Activated CD8-positive, alpha-beta T cell treated with anti-CD3 and anti-CD28 coated beads for 36 hours (primary cell): ENCODE measurements at places on chromosomes 7 and 10.

GRCh38 chr7:101542527-101543241 is 86.4 kb downstream of the MYL10 start:
- peak; percentile 86 for DNase-seq

- no peak for DNase-seq
Observed at GRCh38 chr7:104296900-104297299, 31.5 kb upstream of the LHFPL3 start.

DNA sequence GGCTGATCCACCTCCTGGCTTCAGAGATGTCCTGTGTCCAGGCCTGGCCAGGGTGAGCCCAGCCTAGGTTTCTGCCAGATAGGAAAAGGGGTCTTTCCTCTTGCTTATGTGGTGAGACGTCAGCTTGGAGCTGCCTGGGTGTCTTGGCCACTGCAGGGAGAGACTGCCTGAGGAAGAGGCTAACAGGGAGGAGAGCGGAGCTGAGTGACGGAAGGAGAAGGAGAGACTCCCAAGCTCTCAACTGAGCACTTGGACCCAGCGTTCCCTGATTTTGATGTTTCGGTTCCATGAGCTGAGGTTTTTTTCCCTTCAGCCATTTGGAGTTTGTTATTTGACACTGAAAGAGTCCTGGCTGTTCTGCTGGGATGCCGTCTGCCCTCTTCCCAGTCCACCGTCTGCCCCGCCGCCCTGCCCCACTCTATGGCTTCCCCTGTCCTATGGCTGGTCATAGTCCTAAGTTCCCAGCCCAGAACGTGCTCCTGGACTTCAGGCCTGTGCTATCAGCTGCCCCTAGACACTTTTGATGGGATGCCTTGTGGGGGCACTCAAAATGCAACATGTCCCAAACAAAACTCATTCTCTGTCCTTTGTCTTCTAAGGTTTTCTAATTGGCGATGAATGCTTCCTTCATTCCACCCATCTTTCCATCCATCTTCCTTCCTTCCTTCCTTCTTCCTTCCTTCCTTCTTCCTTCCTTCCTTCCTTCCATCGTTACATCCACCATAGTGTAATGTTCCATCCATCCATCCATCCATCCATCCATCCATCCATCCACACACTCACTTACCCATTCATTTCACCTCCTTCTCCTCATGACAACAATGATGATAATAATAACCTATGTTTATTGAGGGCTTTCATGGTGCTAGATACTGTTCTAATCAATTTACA is 20.3 kb upstream of the PCBD1 start:
- no peak for DNase-seq

DNA sequence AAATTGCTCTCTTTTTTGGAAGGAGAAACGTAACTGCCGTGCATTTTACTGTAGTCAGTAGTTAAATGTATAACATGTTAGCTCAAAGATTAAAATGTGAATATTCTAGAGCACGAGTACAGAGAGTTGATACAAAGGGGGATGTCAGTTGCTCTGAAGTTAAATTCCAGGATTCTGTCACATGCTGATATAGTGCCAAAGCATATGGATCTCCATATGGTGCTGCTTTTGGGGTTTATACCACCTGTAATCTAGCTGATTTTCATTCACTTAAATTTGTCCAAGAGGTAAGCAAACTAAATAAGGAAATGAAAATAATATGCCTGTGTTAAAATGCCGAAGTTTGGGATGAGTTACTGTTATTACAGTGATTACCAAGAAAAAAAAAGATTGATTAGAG is 298.6 kb downstream of the EXOC4 start:
- DNase-seq: no peak

DNA sequence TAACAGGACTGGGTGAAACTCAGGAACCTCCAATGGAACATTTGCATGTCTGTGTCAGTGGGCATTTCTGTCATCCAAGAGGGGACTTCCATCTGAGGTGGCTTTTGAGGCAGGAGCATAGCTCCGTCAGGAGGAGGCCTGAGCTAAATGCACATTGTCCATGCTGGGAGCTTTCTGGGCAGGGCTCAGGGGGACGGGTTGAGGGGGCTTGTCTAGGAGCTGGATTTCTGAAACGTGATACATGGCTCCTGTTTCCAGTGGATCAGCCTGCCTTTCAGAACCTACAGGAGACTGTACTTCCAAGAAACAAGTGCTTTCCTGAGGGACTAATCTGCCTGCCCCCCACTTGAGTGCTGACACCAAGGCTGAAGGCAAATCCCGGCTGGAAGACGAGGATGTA is 40.5 kb upstream of the GDF10 start:
- no peak for DNase-seq
